GM20000 (cell line): ENCODE measurements at places on chromosomes 13 and 19.

- no peak for DNase-seq
Measured at GRCh38 chr13:38496917-38497316, 147.3 kb downstream of the UFM1 start.

DNA sequence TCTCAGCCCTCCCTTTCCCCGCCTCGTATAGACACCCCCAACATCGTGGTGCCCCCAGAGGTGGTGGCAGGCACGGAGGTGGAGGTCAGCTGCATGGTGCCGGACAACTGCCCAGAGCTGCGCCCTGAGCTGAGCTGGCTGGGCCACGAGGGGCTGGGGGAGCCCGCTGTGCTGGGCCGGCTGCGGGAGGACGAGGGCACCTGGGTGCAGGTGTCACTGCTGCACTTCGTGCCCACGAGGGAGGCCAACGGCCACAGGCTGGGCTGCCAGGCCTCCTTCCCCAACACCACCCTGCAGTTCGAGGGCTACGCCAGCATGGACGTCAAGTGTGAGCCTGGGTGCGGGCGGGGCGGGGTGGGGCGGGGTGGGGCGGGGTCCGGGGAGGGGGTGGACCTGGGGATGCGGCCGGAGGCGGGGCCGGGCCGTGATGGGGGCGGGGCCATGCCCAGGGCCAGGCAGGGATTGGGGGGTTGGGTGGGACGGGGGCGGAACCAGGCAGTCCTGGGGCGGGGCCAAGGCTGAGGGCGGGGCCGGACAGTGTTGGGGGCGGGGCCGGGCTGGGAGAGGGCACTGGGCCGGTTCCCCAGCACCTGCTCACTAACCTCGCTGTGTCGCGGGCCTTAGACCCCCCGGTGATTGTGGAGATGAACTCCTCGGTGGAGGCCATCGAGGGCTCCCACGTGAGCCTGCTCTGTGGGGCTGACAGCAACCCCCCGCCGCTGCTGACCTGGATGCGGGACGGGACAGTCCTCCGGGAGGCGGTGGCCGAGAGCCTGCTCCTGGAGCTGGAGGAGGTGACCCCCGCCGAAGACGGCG lies 7.8 kb downstream of the MAG start:
- no peak for DNase-seq

- DNase-seq, result no peak
Measured at GRCh38 chr19:56718231-56718630, 46.7 kb upstream of the ZNF835 start.

GRCh38 chr19:5889288-5889971 lies 14.2 kb downstream of the NDUFA11 start:
- DNase-seq, result no peak

- DNase-seq, result no peak
Measured at GRCh38 chr13:39405596-39406205, 197.3 kb downstream of the LHFPL6 start.

- DNase-seq, result no peak
Measured at GRCh38 chr13:33105387-33106005, 89.3 kb downstream of the KL start.

- DNase-seq, result no peak
Measured at GRCh38 chr19:33604651-33605050, 17.1 kb upstream of the CHST8 start.
